Caco-2 (cell line): ENCODE measurements at places on chromosomes 16 and 17. TPM values are rescaled to one million over a fixed set of nuclear protein-coding genes. Genes with fewer than 3 reads are reported as not detected.

Gene TEFM
- 16.8 and 18.7 TPM in 2 replicates for total RNA-seq

DNA sequence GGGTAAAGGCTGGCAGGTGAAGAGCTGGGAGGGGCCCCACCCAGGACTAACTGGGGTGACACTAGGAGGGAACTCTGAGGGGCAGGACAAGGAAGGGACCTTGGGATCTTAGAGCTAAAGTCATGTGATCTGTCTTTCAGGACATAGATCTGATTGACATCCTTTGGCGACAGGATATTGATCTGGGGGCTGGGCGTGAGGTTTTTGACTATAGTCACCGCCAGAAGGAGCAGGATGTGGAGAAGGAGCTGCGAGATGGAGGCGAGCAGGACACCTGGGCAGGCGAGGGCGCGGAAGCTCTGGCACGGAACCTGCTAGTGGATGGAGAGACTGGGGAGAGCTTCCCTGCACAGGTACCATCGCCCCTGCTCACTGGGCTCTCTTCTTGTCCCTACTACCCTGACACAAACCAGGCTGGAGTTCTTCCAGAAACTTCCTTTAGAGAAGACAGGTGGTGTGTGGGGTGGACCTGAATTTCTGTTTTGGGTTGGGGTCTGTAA, 8.1 kb downstream of the NFE2L1 start:
- peaks cover 25% of the 10 kb centered on the region for H3K4me1 ChIP-seq
- H3K36me3 ChIP-seq, result peaks cover 33% of the 10 kb centered on the region
- H3K4me3 ChIP-seq, result no peak overlapping the region
- DNase-seq, result no peak
- no peaks in the 10 kb centered on the region for H3K27me3 ChIP-seq

DNA sequence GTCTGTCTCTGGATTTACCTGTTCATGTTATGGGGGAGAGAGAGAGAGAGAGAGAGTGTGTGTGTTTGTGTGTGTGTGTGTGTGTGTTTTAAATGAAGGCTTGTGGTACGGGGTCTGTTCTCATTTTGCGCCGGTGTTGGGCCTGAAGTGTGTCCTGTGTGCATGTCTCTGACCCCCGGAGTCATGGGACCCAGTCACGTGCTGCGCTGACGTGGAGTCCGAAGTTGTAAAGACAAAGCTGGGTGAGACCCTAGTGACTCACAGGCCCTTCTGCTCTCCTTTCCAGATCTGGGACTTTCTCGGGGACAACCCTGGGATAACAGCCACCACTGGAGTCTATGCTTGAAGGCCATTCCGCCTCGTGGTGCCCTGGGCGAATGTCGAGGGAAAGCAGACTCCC, 35.0 kb downstream of the JPH3 start:
- no peak overlapping the region for H3K27ac ChIP-seq
- no peaks in the 10 kb centered on the region for H3K36me3 ChIP-seq
- H3K4me1 ChIP-seq, result peaks cover 7% of the 10 kb centered on the region; the same call in 1 of the 2 replicates
- DNase-seq, result no peak

Gene PYDC1
- not detected in 2 replicates for total RNA-seq

GRCh38 chr17:73613271-73614233, 30.7 kb downstream of the SDK2 start:
- DNase-seq, result no peak
- H3K27ac ChIP-seq, result no peak overlapping the region
- no peaks in the 10 kb centered on the region for H3K4me1 ChIP-seq
- H3K27me3 ChIP-seq, result no peaks in the 10 kb centered on the region

Gene VAT1L
- total RNA-seq, result not detected in 2 replicates

GRCh38 chr16:89954462-89954861, 5.9 kb downstream of the DEF8 start:
- H3K27ac ChIP-seq, result no peak overlapping the region
- DNase-seq, result no peak
- peaks cover 3% of the 10 kb centered on the region; the same call in 1 of the 2 replicates for H3K4me1 ChIP-seq
- no peaks in the 10 kb centered on the region for H3K27me3 ChIP-seq
- H3K36me3 ChIP-seq, result peaks cover 3% of the 10 kb centered on the region; the same call in 1 of the 2 replicates

Gene QPRT
- total RNA-seq, result 176 and 178 TPM in 2 replicates

- H3K4me1 ChIP-seq, result peaks cover 17% of the 10 kb centered on the region
- DNase-seq, result peak; percentile 72
- no peak overlapping the region for H3K4me3 ChIP-seq
- H3K36me3 ChIP-seq, result no peaks in the 10 kb centered on the region
- no peak overlapping the region for H3K27ac ChIP-seq
- no peaks in the 10 kb centered on the region for H3K27me3 ChIP-seq
These were observed 6.0 kb downstream of the CIITA start for GRCh38 chr16:10883004-10883403.

Gene COPS3
- total RNA-seq, result 120 and 127 TPM in 2 replicates

Gene ZNHIT3
- 58.6 and 61.9 TPM in 2 replicates for total RNA-seq

- H3K36me3 ChIP-seq, result no peaks in the 10 kb centered on the region
- no peak overlapping the region for H3K27ac ChIP-seq
- no peak overlapping the region for H3K4me3 ChIP-seq
- H3K27me3 ChIP-seq, result no peaks in the 10 kb centered on the region
- peaks cover 16% of the 10 kb centered on the region for H3K4me1 ChIP-seq
- DNase-seq, result no peak
These were observed 16.5 kb upstream of the MEAK7 start for GRCh38 chr16:84520725-84521496.

GRCh38 chr16:57675741-57676551, 7.8 kb downstream of the ADGRG3 start:
- no peaks in the 10 kb centered on the region for H3K27me3 ChIP-seq
- H3K4me1 ChIP-seq, result peaks cover 24% of the 10 kb centered on the region
- H3K36me3 ChIP-seq, result no peaks in the 10 kb centered on the region
- no peak for DNase-seq
- no peak overlapping the region for H3K4me3 ChIP-seq

GRCh38 chr16:66003201-66003600, 363.3 kb upstream of the CDH5 start:
- no peak overlapping the region for H3K27ac ChIP-seq
- no peaks in the 10 kb centered on the region for H3K36me3 ChIP-seq
- no peaks in the 10 kb centered on the region; the same call in 1 of the 2 replicates for H3K27me3 ChIP-seq
- H3K4me1 ChIP-seq, result no peaks in the 10 kb centered on the region
- no peak for DNase-seq
- no peak overlapping the region for H3K4me3 ChIP-seq

Gene ARL5C
- not detected in 2 replicates for total RNA-seq

DNA sequence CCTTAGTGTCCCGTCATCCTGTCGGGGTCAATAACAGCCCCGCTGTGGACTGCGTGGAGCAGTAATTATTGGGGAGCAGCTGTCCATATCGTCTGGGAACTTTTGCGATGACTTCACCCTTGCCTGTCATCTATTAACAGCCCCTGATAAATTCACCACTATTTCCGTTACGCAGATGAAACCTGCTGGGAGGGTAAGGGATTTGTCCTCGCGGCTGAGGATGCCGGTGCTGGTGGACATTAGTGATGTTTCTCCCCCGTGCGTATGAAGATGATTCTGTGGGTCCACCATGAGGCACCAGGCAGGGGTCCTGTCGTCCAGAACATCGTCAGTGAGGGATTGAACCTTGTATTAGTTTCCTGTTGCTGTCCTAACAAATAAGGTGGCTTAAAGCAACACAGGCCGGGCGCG, 1.0 kb downstream of the FLYWCH2 start:
- H3K4me3 ChIP-seq, result peak overlapping the region; percentile 73
- no peaks in the 10 kb centered on the region for H3K4me1 ChIP-seq
- no peak overlapping the region for H3K27ac ChIP-seq
- DNase-seq, result no peak

DNA sequence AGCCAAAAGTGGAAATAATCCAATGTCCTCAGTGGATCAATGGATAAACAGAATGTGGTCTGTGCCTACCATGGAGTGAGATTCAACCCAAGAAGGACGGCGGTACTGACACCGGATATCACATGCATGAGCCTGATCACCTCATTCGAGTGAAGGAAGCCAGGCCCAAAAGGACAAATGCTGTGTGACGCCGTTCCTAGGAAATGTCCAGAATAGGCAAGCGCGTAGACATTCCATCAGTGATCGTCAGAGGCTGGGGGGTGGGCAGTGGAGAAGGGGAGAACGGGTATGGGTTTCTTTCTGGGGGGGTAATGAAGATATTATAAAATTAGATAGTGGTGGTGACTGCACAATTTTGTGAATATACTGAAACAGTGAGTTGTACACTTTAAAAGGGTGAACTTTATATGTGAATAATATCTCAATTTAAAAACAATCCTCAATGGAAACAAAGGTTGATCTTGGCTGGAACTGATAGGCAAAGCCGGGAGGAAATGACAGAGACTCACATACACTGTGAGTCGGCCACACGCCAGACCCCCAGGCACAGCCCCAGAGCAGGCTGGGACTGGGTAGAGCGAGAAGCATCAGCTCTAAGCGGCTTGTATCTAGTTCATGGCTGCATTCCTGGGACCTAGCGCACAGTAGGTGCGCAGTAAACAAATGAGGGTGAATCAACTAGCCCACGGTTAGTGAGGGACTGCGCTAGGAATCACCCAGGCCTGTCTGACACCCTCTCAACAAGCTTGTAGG, 3.5 kb downstream of the DBNDD1 start:
- no peak for DNase-seq
- H3K27me3 ChIP-seq, result no peaks in the 10 kb centered on the region
- H3K4me1 ChIP-seq, result peaks cover 17% of the 10 kb centered on the region
- no peak overlapping the region for H3K4me3 ChIP-seq

Gene ENPP7
- 0.30 and 0.34 TPM in 2 replicates for total RNA-seq

Gene PFAS
- total RNA-seq, result 38.8 and 44.1 TPM in 2 replicates

- H3K27ac ChIP-seq, result peak overlapping the region; percentile 56
- no peaks in the 10 kb centered on the region for H3K27me3 ChIP-seq
- peaks cover 2% of the 10 kb centered on the region; the same call in 1 of the 2 replicates for H3K36me3 ChIP-seq
- H3K4me1 ChIP-seq, result peaks cover 59% of the 10 kb centered on the region
These were observed 188.8 kb downstream of the CCDC182 start for GRCh38 chr17:57556320-57556719.

GRCh38 chr16:69115361-69115760, 9.9 kb downstream of the HAS3 start:
- H3K4me1 ChIP-seq, result no peaks in the 10 kb centered on the region
- no peak overlapping the region for H3K27ac ChIP-seq
- H3K4me3 ChIP-seq, result no peak overlapping the region
- no peak for DNase-seq

Gene GRAP
- total RNA-seq, result 0.50 TPM in 1 of 2 replicates, not detected in the other

Gene ZSCAN10
- not detected in 2 replicates for total RNA-seq

GRCh38 chr16:51306886-51307595, 156.0 kb upstream of the SALL1 start:
- no peaks in the 10 kb centered on the region for H3K27me3 ChIP-seq
- no peaks in the 10 kb centered on the region for H3K36me3 ChIP-seq
- H3K4me3 ChIP-seq, result no peak overlapping the region
- H3K27ac ChIP-seq, result no peak overlapping the region
- H3K4me1 ChIP-seq, result no peaks in the 10 kb centered on the region
- DNase-seq, result no peak

DNA sequence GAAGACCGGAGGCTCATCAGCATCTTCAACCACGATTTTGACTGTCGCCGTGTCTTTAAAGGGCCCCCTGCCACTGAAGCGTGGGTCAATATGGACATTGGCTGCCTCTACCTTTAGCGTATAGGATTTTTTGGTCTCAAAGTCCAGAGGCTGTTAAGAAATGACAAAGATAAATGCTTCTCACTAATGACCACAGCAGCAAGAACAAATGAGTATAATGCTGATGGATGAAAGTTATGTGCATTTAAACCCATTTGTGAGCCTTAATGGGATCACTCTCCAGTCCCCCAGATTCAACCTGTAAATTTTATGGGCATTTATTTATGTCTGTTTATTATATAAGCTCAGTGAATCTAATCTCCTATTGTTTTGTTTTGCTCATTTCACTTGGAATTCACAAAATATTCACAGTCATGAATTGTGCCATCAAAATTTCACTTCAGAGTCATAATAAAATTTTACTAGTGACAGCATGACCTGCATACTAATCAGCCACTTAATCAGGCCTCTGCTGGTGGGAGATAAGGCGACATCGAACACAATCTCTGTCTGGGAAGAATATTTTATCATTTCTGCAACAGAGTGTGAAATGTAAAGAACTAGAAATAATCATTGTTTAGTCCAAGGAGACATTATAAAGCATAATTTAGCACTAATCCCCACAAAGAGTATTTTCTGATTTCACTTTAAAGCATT, 218.5 kb downstream of the CDH8 start:
- H3K27ac ChIP-seq, result no peak overlapping the region
- H3K4me3 ChIP-seq, result no peak overlapping the region
- H3K4me1 ChIP-seq, result no peaks in the 10 kb centered on the region; the same call in 1 of the 2 replicates
- H3K27me3 ChIP-seq, result no peaks in the 10 kb centered on the region

Gene HCRT
- not detected in 2 replicates for total RNA-seq

DNA sequence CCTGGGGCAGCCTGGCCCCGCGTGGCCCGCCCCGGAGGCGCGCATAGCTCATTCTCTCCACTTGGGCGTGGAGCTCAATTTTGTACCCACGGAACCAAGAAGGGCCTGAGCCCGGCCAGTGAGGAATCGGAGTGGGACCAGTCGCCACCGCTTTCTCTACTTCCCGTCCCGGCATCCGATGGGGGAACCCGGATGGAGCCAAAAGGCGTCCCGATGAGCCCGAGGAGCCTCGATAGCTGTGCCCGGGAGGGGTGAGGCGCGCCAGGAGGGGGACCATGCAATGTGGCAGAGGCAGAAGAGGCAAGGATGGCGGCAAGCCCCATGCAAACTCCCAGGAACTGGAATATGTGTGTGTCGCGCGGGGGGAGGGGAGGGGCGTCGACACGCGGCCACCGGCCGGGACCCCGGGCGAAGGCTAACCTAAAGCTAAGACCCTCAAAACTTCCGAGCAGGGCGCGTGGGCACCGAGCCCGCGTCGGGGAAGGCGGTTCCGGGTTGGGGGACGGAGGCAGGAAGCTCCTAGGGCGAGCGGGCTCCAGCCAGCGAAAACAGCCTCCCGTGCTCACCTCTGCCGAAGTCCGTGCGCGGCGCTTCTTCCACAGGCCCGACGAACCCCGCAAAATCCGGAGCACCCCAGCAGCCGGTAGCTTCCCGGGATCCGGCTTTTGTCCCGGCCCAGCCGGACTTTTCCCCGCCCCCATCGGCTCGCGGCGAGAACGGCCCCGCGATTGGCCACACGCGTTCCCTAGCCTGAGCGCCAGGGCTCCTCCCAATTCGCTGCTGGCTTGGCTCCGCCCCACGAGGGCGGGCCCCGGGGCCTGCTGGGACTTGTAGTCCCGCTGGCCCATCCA, at the start of gene ACLY:
Gene ACLY (minus strand): TSS at position 638 of the 851 bp plus-strand sequence. CDS start 5,078 bp downstream, outside the sequence.
- H3K27me3 ChIP-seq, result no peaks in the 10 kb centered on the region
- no peaks in the 10 kb centered on the region for H3K36me3 ChIP-seq
- H3K4me3 ChIP-seq, result peak within 1 kb of the TSS; percentile 66
- H3K27ac ChIP-seq, result peak within 1 kb of the TSS; percentile 79
- peak; percentile 98 for DNase-seq
- H3K4me1 ChIP-seq, result peaks cover 47% of the 10 kb centered on the region

DNA sequence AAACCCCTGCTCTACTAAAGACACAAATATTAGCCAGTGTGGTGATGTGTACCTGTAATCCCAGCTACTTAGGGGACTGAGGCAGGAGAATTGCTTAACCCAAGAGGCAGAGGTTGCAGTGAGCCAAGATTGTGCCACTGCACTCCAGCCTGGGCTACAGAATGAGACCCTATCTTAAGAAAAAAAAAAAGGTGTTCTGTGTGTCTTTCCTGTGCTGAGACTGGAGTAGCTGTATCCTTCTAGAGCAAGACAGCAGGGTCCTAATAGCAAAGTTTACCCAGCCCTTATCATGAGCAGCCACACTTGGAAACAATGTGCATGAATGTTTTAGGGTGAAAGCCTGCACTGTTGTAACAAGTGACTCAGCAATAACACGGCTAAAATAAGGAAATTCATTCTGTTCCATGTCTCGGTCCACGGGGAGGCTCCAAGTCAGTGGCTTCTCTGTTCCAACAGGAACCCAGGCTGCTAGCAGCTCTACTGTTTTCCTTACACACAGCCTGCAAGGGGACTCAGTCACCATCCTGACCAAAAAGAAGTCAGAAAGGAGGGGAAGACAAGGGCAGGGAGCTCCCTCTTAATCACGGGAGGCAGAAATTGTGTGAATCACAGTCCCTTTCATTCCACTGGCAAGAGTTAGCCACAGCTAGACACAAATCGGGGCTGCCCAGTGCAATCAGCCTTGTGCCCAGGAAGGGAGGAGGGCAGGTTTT, 7.1 kb upstream of the SLC5A11 start:
- DNase-seq, result no peak
- H3K27me3 ChIP-seq, result no peaks in the 10 kb centered on the region
- peaks cover 29% of the 10 kb centered on the region for H3K4me1 ChIP-seq
- no peaks in the 10 kb centered on the region for H3K36me3 ChIP-seq
